ENCODE measurements at places on chromosomes 7 and 10.

DNA sequence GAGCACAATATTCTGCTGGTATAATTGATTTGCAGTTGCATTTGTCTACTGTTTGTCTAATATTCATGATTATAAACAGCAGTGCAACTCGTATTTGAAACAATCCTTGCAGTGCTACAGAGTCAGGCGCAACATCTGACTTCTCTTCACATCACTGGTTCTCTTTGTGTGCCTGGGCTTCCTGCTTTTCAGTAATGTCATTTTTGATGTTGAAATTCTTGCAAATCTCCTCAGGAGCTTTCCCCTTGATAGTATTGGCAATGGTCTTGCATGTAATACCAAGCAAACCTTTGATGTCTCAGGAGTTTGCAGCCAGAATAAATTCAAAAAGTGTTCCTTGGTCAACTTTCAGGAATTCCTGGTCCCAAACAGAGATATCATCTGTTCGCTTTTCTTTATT is 20.2 kb downstream of the HPS6 start:
- DNase-seq = no peak

DNA sequence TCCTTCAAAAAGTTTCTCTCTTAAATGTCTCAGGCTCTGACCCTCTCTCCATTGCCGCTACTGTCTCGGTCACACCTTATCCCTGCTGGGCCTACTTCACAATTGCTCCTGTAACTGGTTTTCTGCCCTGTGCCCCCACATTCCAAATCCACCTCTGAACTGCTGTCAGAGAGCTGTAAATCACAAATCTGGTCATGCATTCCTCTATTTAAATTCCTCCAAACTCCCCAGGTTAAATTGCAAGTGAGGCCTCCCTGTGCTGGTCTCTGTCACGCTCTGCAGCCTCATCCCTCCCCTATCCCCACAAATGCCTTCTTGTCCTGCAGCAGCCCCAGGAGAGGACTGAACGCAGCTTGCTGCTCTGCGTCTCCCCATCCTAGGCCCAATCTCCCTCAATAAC is 40.4 kb upstream of the CDCA7L start:
- DNase-seq = no peak

- DNase-seq = no peak
Observed at GRCh38 chr10:14311206-14311957, 19.3 kb downstream of the FRMD4A start.

DNA sequence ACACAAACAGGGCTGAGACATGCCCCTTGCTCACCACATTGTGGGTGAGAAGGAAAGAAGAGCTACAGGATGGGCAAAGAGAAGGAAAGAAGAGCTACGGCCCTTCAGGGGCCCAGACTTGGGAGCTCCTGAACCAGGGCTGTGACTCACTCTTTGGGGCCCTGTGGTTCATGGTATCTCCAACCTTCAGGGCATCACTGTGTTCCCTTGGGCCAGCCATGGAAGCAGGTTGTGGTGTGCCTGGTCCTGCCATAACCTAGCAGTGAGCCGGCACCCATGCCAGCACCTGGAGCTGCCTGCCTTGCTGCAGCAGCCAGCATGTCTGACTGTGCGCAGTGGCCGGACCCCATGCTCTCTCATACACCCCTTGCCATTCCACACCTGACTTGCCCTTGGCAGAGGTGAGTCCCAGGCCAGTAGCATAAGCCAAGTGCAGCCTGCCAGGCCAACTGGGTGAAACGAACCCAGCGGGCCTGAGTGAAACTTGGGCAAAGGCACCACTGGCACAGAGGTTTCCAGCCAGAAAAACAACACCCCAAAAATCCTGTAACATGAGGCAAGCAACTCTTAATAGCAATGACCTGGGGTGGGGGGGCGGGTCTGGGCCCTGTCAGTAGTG is 89.0 kb upstream of the CACUL1 start:
- DNase-seq = no peak

GRCh38 chr10:88793712-88794299 is 8.7 kb upstream of the LIPM start:
- no peak for DNase-seq

GRCh38 chr10:17286562-17287550 is 58.8 kb downstream of the VIM start:
- DNase-seq = no peak

DNA sequence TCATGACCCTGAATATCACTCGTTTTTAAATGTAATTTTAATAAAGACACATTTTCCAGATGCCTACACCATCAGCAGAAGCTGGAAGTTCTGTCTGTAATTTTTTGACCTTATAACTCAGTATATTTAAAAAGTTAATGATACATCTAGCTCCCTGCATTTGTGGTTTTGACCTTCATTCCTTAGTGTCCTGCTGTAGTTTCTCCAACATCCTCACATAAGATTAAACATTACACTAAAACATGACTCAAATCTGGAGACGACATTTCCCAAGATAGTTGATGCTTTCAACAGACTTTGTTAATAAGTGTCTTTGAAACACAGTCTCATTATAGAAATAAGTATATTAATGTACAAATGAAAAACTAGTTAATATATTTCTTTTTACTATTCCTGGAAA is 363.1 kb downstream of the POM121L12 start:
- no peak for DNase-seq

DNA sequence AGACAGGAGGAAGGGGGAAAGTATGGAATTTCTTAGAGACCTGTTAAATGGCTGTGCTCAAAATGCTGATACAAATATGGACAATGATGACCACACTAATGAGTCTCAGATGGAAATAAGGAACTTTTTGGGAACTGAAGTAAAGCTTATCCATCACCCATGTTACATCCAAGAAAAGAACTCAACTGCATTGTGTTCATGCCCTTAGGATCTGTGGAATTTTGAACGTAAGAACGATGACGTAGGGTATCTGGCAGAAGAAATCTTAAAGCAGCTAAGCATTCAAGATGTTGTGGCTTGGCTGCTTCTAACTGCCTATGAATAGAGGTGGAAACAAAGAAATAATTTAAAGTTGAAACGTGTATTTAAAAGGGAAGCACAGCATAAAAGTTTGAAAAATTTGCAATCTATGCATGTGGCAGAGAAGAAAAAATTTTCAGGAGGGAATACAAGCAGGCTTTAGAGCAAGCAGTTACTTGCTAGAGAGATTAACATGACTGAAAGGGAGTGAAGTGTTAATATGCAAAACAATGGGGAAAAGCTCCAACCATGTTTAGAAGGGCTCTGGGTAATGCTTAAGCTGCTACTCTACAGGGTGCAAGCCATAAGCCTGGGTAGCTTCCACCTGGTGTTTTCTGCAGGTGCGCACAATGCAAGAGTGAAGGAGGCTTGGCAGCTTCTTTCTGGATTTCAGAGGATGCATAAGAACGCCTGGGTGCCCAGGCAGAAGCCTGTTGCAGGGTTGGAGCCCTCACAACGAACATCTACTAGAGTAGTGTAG is 499.7 kb upstream of the SEMA3D start:
- DNase-seq = no peak

GRCh38 chr10:131248376-131249165 is 63.0 kb downstream of the TCERG1L start:
- no peak for DNase-seq

GRCh38 chr10:63899673-63900300 is 378.6 kb downstream of the REEP3 start:
- DNase-seq = no peak

GRCh38 chr7:17802056-17802455 is 138.2 kb downstream of the SNX13 start:
- DNase-seq = no peak

DNA sequence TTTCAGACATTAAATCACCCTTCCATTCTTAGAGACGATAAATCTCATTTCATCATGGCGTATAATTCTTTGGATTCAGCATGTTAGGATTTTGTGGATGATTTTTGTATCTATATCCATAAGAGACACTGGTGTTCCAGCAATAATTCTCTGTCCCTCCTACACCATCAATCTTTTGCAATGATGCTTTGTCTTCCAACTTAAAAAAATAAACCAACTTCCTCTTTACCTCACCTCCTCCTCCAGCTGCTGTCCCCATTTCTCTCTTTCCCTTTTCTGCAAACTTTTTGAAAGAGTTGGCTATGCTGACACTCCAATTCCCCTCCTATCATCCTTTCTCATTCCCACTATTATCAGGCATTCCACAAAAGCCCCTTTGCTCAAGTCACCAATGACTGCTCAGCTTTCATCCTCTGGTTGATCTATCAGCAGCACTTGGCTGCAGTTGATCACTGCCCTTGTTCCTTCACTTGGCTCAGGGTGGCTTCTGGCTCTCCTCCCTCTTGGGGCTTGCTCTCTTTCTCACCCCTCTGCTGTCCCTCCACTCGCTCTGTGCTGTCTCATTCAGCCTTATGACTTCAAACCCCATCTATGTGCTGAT is 130.0 kb downstream of the ARHGAP22 start:
- no peak for DNase-seq

GRCh38 chr7:108413782-108414492 is 42.3 kb downstream of the NRCAM start:
- peak; percentile 50 for DNase-seq

GRCh38 chr10:71534568-71535194 is 138.0 kb downstream of the CDH23 start:
- no peak for DNase-seq

DNA sequence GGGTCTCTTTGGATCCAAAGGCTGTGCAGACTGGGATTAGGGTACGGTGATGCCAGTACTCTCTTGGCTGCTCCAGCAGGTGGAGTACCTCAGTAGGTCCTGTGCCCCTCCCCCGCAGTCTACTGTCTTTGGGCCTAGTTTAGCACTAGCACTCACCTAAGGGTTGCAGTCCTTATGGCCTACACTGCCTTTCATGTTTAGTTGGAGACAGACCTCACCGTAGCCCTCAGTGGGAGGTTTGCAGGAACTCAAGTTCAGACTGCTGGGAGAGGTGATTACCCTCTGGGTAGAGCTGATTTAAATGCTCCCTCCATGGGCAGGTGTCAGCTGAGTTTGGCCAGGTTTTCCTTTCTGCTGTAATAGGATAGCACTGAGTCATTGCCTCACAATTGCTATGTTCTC is 210.8 kb upstream of the TMEM196 start:
- DNase-seq = no peak

DNA sequence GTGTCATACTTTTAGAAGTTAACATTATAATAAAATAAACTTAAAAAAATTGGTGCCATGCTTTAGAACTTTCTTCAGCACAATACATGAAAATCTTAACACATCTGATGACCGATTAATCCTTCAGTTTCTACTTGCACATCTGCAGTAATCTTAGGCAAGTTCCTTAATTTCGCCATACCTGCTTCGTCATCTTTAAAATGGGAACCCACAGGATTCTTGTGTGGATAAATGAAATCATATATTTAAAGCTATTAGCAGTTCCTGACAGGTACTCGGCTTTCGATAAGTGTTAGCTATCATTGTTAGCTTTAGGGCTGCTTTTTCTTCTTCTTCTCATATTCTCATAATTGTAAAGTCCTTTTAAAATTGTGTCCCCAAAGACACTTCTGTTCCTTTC is 907 bp upstream of the VPS50 start:
- DNase-seq = no peak

DNA sequence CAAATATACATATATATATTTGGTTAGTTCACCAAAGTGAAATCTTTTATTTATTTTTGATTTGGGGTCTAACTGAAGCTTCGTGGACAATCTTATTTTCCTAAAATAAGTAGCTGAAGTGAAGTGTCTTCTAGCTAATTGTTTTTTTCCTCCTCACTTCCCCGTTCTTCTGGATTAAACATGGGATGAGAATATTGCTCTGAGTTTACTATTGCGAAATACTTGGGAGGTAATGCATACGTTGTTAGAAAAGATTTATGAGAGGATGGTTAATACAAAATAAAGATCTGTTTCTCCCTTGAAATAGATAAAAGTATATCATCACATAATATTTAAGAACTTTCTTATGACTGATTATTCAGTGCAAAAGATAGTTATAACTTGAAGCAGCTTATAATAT is 228.3 kb upstream of the TPK1 start:
- DNase-seq = no peak

GRCh38 chr7:135160858-135161653 is 9.5 kb downstream of the CYREN start:
- DNase-seq = no peak
